ENCODE measurements at places on chromosomes 3 and 15.

GRCh38 chr3:161014843-161015749, 90.1 kb downstream of the B3GALNT1 start:
- peak; percentile 42 for DNase-seq

- DNase-seq, result no peak
Observed at GRCh38 chr3:13086531-13086981, 13.3 kb upstream of the IQSEC1 start.

- no peak for DNase-seq
Observed at GRCh38 chr3:10869460-10869859, 53.4 kb downstream of the SLC6A11 start.

DNA sequence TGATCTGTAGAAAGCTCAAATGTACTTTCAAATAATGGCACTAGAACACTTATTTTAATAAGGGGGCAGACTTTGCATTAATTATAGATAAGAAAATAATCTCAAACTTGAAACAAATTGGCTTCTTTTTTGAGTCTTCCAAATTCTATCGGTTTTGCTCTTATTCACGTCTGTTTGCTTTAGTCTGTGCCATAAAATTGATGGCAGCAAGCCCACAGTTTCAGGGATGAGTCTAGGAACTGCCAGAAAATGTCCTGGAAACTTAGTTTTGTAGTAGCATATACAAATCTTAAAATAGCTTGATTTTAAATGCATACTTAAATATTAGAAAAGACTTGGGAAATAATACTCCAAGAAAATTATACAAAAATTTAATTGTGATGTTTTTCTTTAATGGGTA, 39.7 kb downstream of the BCHE start:
- peak; percentile 9 for DNase-seq

DNA sequence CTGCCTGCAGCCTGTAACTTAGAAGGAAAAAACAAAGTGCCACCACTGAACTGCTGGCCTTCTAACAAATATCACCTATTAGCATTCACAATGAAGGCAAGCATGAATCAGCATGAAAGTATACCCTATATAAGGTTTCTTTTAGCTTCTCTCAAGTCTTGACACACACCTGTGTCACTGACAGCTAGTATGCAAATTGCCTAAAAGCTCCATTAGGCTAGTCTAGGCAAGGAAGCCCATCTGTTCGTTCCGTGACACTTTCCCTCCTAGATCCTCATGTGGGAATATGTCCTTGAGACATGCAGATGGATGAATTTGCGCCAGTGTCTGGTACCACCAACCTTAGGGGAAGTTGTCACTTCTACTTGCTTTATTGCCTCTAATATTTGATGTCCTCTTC, 129.3 kb downstream of the RBMS3 start:
- no peak for DNase-seq

- no peak for DNase-seq
Observed at GRCh38 chr15:85709250-85709649, 85.5 kb downstream of the KLHL25 start.

DNA sequence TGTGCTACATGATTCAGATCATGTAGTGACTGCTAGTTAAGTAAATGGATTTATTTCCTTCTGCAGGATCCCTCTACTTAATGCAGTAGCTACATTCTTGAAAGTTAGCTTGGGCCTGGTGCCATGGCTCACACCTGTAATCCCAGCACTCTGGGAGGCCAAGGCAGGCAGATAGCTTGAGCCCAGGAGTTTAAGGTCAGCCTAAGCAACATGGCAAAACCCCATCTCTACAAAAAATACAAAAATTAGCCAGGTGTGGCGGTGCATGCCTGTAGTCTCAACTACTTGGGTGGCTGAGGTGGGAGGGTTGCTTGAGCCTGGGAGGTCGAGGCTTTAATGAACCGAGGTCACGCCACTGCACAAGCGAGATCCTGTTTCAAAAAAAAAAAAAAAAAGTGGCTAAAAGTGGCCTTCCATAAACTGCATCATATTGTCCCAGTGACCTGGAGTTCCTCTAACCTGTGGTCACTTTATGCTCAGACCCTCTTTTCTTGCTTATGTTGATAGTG, 22.0 kb downstream of the TSEN2 start:
- DNase-seq, result no peak

DNA sequence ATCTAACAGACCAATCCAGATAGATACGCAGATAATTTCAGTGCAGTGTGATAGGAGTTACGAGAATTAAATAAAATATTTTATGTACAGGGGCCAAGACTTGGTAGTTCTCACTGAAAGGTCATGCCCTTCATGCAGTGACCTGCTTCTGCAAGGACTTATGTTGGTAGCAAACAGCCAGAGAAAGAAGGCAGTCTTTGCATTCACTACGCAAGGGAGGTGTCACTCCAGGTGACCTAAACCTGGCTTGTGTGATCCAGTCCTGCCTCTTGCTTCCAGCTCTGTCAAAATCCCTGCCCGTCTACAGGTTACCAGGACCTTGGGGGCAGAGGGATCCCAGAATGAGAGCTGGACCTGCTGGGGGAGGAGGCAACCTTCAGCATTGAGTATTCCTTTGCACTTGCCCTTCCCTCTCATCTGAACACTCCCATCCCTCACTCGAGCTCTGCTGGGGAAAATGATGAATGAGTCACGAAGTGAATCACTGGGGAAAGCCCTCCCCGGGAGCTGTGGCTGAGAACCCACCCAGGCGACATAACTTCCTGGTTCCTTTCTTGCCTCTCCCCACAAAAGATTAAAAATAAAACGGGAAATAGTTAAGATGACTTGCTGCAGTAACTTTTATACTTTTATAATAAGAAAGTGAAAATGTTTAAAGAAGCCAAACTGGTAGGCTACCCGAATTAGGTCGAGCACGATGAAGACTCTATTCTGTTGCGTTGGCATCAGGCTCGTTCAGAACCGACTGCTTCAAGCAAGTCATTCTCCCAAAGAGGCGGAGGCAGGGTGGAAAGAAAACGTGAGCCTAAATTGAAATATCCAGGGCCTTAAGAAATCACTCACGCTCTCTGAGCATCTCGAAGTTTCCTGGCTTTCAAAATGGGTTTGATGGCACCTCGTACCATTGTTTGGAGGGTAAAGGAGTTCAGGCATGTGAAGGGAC, 216.1 kb downstream of the SLCO3A1 start:
- no peak for DNase-seq

GRCh38 chr3:195872800-195873199, 35.6 kb downstream of the TNK2 start:
- no peak for DNase-seq

GRCh38 chr3:26989037-26989436, 366.5 kb downstream of the LRRC3B start:
- no peak for DNase-seq

GRCh38 chr3:125051715-125052581, 3.8 kb downstream of the HEG1 start:
- no peak for DNase-seq

DNA sequence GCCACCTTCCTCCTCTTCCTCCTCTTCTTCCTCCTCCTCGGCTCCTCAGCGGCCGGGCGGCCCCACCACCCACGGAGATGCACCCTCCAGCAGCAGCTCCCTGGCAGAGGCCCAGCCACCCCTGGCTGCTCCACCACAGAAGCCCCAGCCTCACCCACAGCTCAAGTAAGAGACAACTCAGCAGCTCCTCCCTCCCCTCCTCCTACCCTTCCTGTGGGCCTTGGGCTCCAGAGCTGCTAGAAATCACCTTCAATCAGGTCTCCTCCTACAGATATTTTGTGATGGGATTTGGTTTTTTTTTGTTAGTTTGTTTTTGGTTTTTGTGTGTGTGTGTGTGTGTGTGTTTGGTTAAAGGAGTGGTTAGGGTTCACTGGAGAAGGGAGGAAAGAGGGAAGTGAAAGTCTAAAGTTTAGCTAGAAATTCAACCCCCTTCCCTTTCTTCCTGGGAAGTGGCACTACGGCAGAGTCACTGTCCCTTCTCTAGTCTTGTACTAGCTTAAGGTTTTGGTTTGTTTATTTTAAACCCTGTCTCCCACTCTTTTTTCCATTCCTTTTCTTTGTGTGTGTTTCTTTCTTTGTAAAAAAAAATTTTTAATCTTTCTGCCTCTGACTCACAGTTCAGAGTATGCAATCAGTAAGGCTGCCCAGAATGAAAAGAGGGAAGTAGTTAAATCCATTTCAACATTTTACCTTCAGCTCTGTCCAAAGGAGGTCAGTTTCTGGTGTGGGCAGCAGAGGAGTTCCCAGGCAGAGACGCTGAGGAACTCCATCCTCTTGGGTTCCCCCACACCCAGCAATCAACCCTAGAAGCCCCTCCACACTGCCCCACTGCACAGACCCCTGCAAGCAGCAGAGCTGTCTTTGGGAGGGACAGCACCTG, 29.0 kb upstream of the TIMP4 start:
- DNase-seq, result no peak

DNA sequence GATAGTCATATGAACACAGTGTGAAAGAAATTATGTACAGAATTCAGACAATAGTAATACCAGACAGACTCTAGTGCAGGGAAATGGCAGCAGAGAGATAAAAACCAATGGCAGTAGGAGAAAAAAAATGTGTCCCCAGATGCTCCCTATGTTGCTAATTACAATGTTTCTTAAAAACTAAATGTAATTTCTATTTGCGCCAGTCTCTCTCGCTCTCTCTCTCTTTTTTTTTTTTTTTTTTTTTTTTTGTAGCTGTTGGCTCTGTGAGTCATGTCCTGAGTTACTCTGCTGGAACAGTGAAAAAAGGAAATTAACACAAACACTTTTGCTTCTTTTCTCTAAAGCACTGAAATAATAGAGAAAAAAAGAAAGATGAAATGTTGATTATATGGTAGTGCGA, 871.9 kb downstream of the GBE1 start:
- DNase-seq, result no peak

DNA sequence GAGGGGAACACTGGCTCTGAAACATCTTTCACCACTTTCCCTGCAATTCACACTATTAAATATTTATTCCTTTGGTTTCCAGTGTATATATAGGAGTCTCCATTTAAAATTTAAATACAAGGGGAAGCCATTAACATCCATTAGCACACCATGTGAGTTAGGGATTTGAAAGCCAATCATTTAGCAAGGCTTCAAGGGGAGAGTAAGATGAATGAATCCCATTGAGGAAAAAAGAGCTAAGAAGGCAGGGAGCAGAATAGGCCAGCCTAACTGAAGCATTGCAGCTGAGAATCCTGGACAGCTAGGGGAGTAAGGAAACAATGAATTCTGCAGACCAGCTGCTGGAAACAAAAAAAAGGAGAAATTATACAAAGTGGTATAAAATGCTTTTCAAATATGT, 426.1 kb downstream of the IL5RA start:
- DNase-seq, result no peak

DNA sequence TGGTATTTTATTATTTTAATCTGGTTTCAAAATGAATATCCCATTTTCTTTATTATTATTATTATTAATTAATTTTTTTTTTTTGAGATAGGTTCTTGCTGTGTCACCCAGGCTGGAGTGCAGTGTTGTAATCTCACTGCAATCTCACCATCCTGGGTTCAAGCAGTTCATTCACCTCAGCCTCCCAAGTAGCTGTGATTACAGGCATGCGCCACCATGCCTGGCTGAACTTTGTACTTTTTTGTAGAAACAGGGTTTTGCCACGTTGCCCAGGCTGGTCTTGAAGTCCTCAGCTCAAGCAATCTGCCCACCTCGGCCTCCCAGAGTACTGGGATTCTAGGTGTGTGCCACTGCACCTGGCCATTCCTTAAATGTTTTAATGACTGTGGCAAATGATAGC, 28.6 kb downstream of the DAG1 start:
- no peak for DNase-seq

GRCh38 chr3:191634902-191635301, 173.9 kb downstream of the PYDC2 start:
- DNase-seq, result no peak

DNA sequence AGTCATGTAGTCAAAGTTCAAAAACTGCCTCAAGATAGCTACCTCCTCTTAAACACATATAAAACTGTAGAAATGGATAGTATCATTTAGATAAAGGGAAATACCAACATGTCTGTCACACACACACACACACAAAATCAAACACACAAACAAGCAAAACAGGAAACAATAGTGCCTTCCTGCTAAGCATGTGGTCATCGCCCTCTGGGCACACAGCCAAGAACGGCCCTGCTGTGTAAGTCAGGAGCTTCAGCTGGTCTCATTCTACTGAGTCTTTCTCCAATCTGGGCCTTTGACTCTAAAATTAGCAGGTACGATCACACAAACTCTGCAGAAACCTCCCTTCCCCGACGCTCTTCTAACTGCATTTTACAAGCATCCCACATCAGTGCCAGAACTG, 272.2 kb upstream of the CHRNA7 start:
- DNase-seq, result peak; percentile 98

- DNase-seq, result no peak
Observed at GRCh38 chr15:64667736-64668161, 107.6 kb downstream of the RBPMS2 start.

- no peak for DNase-seq
Observed at GRCh38 chr3:111807826-111808225, 51.2 kb upstream of the PHLDB2 start.

DNA sequence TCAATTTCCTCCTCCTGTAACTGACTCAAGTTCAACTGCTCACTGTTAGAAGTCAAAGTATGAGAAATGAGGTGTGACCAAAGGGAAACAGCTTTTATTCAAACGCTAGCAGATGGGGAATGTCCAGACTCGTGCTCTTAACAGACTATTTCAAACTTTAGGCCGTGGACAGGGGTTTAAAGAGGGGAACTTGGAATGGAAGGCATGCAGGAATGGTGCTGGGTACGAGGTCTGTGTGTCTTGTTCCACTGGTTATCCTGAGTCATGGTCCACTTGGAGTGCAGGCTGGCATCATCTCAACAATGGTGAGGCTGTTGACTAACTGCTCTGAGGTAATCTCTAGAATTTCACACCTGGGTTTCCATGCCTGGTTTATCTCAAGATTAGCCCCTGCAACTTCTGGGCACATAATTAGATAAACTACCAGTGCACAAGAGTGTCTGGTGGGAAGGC, 22.9 kb upstream of the DNAAF4 start:
- no peak for DNase-seq

DNA sequence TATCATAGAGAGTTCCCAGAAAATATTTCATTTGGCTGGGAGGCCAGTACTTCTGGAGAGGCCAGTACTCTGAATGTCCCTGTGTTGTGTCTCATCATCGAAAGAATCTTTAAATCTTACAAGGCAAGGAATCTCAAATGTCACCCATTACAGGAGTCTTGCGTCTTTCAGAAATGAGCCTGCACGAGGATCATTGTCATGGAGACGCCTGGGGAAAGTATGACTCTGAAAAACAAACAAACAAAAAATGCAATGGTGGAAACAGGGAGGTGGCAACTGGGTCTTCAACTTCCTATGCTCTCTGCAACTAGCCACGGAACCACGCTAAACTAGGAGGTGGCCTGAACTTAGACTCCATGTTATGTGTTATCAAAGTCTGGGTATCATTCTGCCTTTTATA, 804.6 kb downstream of the EPHA3 start:
- no peak for DNase-seq

- DNase-seq, result no peak
Observed at GRCh38 chr3:131067983-131068382, 41.3 kb downstream of the NEK11 start.

GRCh38 chr3:71758091-71758490, 4.4 kb downstream of the GPR27 start:
- DNase-seq, result no peak

DNA sequence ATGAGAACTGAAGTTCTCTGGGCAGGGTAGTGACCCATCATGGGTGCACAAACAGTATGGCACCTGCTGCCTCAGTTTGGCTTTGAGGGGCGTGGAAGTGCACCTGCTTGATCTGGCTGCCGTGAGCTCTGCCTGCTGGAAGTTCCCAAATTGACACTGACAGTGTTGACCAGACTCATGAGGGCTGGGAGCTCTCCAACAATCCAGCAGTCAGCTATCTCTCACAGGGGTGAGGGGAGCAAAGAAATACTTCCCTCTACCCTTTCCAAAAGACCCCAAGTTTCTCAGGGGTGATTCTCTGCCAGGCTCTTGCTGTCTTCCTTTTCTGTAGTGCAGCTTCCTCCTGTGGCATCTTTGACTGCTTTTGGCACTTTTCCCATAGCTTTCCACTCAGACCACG, 49.4 kb upstream of the ROBO1 start:
- DNase-seq, result no peak

Data from COR-L47 (cell line).